ENCODE measurements at places on chromosomes 5 and 9. TPM values are rescaled to one million over a fixed set of nuclear protein-coding genes. Genes with fewer than 3 reads are reported as not detected.
A peak's percentile ranks its signal among the peaks of the same experiment; 100 is the strongest.

The LRRC19 gene
- not detected for total RNA-seq

DNA sequence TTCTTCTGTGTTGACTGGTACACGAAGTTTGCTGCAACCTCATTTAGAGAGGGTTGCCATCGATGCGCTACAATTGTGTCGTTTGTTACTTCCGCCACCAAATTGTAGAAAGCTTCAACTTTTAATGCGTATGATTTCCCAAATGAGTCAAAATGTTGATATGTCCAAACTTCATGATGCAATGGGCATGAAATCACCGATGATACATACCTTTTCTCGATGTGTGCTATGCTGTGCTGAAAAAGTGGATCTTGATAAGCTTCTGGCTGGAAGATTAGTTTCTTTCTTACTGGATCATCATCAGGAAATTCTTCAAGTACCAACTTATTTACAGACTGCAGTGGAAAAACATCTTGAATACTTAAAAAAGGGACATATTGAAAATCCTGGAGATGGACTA lies 65.7 kb downstream of the TMEM38B start:
- no peaks in the 10 kb centered on the region for H3K27me3 ChIP-seq
- no peak overlapping the region for H3K4me3 ChIP-seq
- H3K27ac ChIP-seq, result no peak overlapping the region
- H3K36me3 ChIP-seq, result no peaks in the 10 kb centered on the region
- no peaks in the 10 kb centered on the region for H3K4me1 ChIP-seq

- H3K4me1 ChIP-seq, result no peaks in the 10 kb centered on the region
- H3K4me3 ChIP-seq, result no peak overlapping the region
- H3K27me3 ChIP-seq, result no peaks in the 10 kb centered on the region
- no peaks in the 10 kb centered on the region for H3K36me3 ChIP-seq
These were observed 277.6 kb downstream of the PSAT1 start for GRCh38 chr9:78574354-78575045.

DNA sequence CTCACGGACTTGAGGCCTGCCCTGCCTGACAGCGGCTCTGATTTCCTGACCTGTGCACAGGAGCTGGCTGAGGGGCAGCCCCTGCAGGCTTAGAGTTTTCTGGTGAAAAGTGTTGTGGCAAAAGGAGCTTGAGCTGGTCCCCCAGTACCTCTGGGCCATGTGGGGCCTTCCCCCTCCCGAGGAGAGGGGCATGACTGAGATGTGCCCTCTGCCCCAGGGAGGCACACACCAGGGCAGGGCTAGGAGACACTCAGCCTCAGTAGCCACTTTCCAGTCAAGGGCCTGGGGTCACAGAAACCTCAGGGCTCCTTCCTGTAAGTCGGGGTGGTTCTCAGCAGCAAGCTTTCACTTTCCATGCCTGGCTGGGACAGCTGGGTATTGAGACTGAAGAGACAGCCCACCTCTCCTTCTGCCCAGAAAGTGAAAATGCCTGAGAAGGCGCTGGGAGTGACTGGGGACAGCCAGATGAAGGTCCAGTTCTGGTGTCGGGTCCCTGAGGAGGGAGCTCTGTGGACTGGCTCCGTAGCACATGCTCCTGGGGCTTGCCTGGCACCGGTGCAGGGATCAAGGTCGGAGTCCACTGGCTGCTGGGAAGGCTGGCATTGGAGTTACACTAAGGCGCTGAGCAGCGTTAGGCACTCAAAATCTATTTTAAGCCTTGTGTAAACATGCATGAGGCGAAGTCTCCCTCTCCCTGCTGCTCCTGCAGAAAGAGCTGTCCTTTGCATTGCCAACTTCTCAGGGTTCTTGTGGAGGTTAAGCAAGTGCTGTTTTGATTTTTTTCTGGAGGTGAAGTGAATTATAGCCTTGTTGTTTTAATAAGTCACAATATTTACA lies 394.9 kb downstream of the GADD45G start:
- H3K27me3 ChIP-seq, result no peaks in the 10 kb centered on the region
- H3K27ac ChIP-seq, result peak overlapping the region; percentile 84
- peaks cover 50% of the 10 kb centered on the region for H3K4me1 ChIP-seq
- H3K36me3 ChIP-seq, result no peaks in the 10 kb centered on the region
- peak; percentile 90 for DNase-seq
- no peak overlapping the region for H3K4me3 ChIP-seq

GRCh38 chr5:160242145-160242544 lies 12.8 kb downstream of the FABP6 start:
- H3K27me3 ChIP-seq, result no peaks in the 10 kb centered on the region
- H3K36me3 ChIP-seq, result no peaks in the 10 kb centered on the region
- DNase-seq, result no peak

DNA sequence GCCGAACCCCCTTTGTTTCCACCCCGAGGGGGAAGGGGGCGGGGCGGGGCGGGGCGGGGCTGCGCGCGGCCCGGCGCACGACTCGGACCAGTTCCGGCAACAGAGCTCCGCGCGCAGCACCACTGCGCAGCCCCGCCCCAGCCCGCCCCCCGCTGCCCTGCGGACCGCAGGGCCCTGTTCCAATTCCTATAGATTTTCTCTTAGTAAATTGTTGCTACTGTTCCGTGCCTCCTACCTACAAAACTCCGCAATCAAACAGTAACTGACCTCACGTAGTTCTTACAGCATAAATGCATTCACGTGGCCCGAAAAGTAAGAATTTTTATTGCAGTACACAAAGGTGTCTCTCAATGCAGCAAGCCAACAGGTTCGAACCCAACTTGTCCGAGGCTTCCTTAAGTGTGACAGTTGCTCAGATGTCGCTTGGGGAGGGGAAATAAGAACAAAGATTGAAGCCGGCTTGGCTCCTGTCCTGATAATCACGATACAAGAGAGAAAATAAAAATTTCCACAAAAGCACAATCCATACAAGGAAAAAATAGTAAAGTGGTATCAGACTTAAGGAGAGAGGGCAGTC lies 1.2 kb upstream of the RNF38 start:
- peak; percentile 78 for DNase-seq
- no peaks in the 10 kb centered on the region for H3K36me3 ChIP-seq
- peak overlapping the region; percentile 96 for H3K27ac ChIP-seq
- peak overlapping the region; percentile 88 for H3K4me3 ChIP-seq
- H3K27me3 ChIP-seq, result no peaks in the 10 kb centered on the region
- H3K4me1 ChIP-seq, result peaks cover 5% of the 10 kb centered on the region

GRCh38 chr5:125455041-125455440 lies 708.6 kb upstream of the ZNF608 start:
- no peaks in the 10 kb centered on the region for H3K36me3 ChIP-seq
- no peak overlapping the region for H3K4me3 ChIP-seq
- no peaks in the 10 kb centered on the region for H3K4me1 ChIP-seq
- no peak overlapping the region for H3K27ac ChIP-seq
- no peaks in the 10 kb centered on the region for H3K27me3 ChIP-seq

GRCh38 chr5:146049704-146050026 lies 55.7 kb downstream of the PLAC8L1 start:
- no peak overlapping the region for H3K4me3 ChIP-seq
- H3K4me1 ChIP-seq, result peaks cover 13% of the 10 kb centered on the region
- H3K27ac ChIP-seq, result no peak overlapping the region
- no peaks in the 10 kb centered on the region for H3K27me3 ChIP-seq

The TGFBR1 gene
- total RNA-seq, result 28.7 TPM

DNA sequence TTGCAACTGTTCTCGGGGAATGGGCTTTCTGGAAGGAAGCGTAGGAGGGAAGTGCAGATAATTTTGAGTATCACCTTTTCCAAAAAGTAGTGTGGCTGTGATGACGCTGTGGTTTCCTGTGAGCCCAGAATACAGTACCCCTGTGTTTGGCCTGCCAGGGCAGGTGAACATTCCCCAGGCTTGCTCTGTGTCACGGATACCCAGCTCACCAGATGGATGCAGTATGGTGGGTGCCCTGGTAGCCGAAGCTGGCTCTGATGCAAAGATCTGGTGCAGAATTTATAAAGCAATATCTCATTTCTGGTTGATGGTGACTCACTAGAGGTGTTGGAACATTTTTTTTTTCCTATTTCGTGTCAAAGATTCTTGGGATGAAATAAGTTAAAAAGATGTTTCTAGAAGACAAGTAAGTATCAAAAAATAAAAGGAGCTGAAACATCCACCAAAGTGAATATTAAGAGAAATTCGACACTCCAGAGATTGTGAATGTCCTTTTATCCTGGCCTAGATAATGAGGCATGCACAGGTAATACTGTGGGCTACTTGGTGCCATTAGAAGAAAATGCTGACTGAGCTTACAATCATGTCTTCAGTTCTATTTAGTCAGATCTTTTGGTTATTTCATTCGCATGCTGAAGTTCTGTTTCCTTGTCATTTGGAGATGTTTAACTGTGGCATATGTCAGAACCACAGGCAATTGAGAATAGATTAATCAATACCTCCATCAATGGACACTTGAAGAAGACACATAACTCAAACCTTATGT lies 200.1 kb downstream of the GADD45G start:
- no peak overlapping the region for H3K27ac ChIP-seq
- no peaks in the 10 kb centered on the region for H3K27me3 ChIP-seq
- H3K4me1 ChIP-seq, result peaks cover 28% of the 10 kb centered on the region
- DNase-seq, result no peak

DNA sequence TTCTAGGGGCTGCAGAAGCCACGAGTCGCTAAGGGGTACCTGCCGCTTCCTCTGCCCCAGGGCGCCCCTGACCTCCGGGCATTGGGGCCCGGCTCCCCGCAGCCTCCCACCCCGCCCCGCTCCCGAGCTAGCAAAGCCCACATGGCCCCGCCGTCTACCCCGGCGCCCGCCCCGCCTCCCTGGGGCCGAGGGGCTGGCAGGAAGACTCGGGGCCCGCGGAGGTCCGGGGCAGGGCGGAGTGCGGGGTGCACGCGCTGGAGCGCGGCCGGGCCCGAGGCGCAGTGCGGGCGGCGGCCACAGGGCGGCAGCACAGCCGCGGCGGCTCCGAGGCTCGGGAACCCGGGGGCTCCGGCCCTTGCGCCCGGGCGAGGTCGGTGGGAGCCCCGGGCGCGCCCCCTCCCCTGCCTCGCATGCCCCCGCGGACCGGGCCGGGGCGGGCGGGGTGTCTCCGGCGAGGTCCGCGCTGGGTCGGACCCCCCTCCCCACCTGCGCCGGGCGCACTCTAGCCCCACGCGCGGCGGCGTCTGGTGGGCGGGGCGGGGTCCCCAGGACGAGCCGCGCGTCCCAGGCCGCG lies 6.7 kb downstream of the NRARP start:
- no peaks in the 10 kb centered on the region for H3K36me3 ChIP-seq
- no peak overlapping the region for H3K27ac ChIP-seq
- H3K4me1 ChIP-seq, result peaks cover 13% of the 10 kb centered on the region
